ENCODE measurements at places on chromosomes 6 and 20.

DNA sequence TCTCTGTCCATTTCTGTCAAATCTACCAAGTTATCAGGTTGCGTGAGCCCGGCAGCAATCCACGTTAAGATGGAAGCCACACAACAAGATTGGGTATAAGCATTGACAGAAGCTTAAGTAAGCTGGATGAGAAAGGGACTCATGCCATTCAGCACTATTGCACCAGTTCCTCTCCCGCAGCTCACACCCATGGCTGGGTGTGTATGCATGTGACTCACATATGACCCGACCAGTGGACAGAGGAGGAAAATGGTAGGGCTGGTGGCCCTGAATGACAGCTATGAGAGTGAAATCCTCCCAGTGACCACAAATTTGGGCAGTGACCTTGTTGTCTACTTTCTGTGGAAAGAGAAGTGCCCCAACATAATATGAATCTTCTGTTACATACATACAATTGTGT lies 113.5 kb downstream of the OTOR start:
- DNase-seq = no peak

- DNase-seq = peak; percentile 41
Measured at GRCh38 chr6:36599791-36600209, 5.6 kb downstream of the SRSF3 start.

- DNase-seq = no peak
Measured at GRCh38 chr6:138600726-138601125, 101.4 kb upstream of the NHSL1 start.

DNA sequence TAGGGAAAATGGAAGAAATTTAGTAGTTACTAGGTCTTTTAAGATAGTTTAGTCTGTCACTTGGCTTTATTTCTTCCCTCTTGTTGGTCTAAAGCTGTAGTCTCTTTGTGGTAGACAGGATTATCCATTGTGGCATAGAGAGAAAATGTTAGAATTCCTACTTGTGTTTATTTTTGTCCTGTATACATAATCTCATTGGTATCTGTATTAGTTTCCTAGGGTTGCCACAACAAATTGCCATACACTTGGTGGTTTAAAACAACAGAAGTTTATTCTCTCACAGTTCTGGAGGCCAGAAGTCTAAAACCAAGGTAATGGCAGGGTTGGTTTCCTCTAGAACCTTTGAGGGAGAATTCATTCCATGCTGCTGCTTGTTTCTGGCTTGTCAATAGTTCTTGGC lies 119.4 kb downstream of the ZFAND3 start:
- peak; percentile 22 for DNase-seq

- DNase-seq = no peak
Measured at GRCh38 chr20:37280403-37280802, 9.1 kb upstream of the MANBAL start.

DNA sequence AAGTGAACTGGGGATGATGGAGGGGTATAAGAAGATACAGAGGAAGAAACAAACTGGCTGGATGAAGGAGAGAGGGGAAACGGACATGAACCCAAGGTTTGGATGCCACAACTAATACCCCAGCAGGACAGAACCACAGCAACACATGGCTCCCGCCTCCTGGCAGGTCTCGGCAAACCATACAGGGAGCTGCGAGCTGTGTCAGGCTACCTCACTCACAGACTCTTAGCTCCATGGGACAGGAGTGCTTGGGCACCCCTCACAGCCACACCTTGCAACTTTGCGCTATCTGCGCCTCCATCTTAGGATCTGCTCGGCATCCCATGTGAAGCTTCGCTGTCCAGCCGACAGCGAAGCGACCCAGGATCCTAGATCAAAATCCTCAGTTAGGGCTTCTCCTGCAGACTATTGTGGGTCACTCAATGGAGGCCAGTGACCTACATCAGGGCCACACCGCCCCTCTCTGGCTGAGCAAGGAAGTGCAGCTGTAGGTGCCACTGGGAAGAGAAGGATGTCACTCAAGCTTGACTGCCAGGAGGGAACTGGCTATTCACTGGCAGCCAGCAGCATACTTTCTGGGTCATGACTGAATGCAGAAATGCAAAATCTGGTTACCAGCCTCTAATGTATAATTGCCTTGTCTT lies 174.4 kb upstream of the RIN2 start:
- peak; percentile 81 for DNase-seq

DNA sequence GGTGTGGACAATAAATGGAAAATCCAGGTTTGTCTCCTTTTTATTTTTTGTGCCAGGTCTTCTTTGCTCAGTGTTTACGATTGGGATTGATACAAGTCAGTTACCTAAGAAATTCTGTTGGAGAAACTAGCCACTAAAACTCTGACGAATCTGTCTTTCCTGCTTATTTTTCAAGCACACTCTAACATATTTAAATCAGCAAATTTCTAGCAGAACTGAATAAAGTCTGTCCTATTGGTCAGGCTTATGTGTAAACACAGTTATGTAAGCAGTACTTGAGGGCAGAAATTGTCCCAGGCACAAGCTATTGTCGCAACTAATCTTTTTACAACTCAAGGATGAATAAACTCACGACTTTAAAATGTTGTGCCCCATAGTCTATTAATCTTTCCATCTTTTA lies 12.1 kb upstream of the EXOC2 start:
- no peak for DNase-seq

DNA sequence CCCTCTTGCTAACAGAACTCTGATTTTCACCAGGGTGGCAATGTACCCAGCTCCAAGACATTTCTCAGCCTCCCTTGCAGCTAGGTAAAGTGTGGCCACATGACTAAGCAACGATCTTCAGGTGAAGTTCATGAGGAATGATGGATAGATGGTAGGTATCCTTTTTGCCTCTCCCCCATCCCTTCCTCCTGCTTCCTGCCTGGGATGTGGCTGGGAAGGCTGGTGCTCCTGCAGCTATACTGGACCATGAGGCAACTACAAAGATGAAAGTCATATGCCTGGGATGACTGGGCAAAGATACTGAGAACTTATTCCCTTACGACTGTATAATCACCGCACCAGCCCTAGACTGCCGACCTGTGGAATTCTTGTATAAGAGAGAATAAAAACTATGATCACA lies 13.4 kb downstream of the ZNF335 start:
- DNase-seq = no peak

GRCh38 chr6:52909531-52909930 lies at the start of gene GSTA3:
Gene GSTA3 (minus strand): TSS chr6:52909698. CDS start chr6:52905834, 3,864 bp downstream.
- peak; percentile 27 for DNase-seq
